PC-9 (cell line): ENCODE measurements at places on chromosomes 13 and 19. TPM values are rescaled to one million over a fixed set of nuclear protein-coding genes. Genes with fewer than 3 reads are reported as not detected.

The UPF3A gene
- 54.1 and 67.0 TPM in 2 replicates for total RNA-seq

The ZNF419 gene
- 12.9 and 15.2 TPM in 2 replicates for total RNA-seq

The TUBA3C gene
- total RNA-seq, result not detected in 2 replicates

The ZNF28 gene
- 18.3 and 29.5 TPM in 2 replicates for total RNA-seq

The SLC10A2 gene
- not detected in 2 replicates for total RNA-seq

The ZNF254 gene
- 11.6 and 12.5 TPM in 2 replicates for total RNA-seq

The WTIP gene
- total RNA-seq, result 0.50 and 0.63 TPM in 2 replicates

The DAND5 gene
- 0.20 and 0.28 TPM in 2 replicates for total RNA-seq

DNA sequence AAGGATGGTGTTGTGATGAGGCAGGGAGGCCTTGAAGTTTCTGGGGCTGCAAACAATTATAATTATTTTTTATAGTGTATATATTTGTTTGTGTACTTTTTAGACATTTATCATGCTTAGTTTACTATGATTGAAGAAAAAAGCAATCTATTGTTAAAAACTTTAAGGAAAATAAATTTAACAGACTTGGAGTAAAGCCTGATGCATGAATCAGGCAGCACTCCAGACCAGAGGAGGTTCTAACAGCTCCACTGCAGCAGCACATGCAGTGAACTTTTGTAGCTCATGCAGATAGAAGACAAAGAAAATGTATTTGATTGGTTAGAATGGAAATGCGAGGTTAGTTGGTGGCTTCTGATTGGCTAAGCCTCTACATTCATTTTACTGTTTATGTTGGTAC is 36.8 kb upstream of the PABPC3 start:
- no peak for DNase-seq
- H3K36me3 ChIP-seq, result no peaks in the 10 kb centered on the region
- H3K4me3 ChIP-seq, result no peak overlapping the region
- no peak overlapping the region for H3K27ac ChIP-seq
- H3K4me1 ChIP-seq, result no peaks in the 10 kb centered on the region

DNA sequence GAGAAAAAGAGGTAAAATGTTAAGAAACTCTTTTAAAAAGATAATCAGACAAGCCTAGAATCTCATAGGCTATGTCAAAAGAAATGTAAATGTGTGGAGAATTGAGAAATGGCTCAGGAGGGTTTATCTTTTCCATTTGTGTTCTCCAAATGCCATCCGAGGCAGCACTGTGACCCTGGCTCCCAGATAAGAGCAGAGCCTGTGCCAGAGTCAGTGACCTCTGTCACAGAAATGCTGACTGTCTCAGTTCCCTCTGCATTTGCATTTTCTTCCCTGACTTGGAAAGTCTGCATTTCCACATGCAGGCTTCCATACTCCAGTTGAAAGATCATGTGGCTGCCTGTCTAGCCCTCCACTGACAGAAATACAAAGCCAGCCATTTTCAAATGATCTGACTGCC is 42.0 kb downstream of the SERTM1 start:
- no peak for DNase-seq
- H3K27ac ChIP-seq, result no peak overlapping the region
- H3K4me3 ChIP-seq, result no peak overlapping the region
- no peaks in the 10 kb centered on the region for H3K36me3 ChIP-seq

DNA sequence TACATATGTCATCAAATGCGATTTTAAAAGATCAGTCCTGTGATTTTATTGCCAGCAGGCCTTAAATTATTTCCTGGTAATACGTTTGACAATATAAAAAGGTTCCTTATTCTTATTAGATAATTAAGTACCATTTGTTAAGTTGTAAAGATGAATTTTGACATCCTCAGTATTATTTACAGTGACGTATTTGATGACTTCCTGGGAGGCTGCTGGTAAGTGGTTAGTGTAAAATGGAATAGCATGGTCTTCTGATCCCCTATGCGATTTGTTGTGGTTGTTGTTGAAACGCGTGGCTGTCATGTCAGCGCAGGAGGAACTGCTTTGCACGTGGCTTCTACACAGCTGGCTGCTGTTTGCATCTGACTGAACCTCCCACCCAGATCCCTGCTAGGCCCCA is 99.7 kb downstream of the DCLK1 start:
- H3K27ac ChIP-seq, result no peak overlapping the region
- H3K4me1 ChIP-seq, result no peaks in the 10 kb centered on the region
- no peaks in the 10 kb centered on the region for H3K27me3 ChIP-seq
- H3K4me3 ChIP-seq, result no peak overlapping the region
- no peak for DNase-seq

GRCh38 chr13:29454931-29455481 is 140.5 kb downstream of the SLC7A1 start:
- peak; percentile 44 for DNase-seq
- no peak overlapping the region for H3K27ac ChIP-seq

DNA sequence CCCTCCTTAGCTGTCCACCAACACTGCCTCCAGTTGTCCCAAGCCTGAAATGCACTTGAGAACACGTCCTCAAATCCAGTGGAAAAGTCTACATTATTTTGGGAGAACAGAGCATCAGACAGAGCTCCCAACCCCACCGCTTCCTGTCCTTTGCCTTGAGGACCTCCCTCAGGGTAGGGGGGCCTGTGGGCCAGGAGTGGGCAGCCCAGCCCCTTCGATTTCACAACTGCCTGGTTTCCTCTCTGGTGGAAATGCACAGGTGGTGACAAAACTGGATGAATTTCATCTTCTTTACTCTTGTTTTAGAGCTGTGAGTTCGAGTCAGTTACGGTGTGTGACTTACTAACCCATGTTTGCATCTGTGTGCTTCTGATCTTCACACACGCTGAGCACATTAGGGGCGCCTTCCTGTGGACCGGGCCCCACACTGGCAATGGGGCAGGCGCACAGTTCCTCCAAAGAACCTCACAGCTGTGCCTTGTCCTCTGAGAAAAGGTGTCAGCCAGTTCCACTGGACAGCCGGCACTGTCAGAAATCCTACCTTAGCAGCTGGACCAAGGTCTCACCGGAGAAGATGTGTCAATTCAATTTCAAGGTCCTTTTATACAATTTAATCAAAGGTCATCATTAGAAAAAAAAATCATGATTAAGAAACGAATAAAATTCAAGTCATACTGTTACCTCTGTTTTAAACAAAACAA is 80.2 kb downstream of the IRS2 start:
- peak overlapping the region; percentile 89 for H3K27ac ChIP-seq
- no peaks in the 10 kb centered on the region for H3K36me3 ChIP-seq
- peak overlapping the region; percentile 25; the same call in 1 of the 2 replicates for H3K4me3 ChIP-seq
- DNase-seq, result no peak

DNA sequence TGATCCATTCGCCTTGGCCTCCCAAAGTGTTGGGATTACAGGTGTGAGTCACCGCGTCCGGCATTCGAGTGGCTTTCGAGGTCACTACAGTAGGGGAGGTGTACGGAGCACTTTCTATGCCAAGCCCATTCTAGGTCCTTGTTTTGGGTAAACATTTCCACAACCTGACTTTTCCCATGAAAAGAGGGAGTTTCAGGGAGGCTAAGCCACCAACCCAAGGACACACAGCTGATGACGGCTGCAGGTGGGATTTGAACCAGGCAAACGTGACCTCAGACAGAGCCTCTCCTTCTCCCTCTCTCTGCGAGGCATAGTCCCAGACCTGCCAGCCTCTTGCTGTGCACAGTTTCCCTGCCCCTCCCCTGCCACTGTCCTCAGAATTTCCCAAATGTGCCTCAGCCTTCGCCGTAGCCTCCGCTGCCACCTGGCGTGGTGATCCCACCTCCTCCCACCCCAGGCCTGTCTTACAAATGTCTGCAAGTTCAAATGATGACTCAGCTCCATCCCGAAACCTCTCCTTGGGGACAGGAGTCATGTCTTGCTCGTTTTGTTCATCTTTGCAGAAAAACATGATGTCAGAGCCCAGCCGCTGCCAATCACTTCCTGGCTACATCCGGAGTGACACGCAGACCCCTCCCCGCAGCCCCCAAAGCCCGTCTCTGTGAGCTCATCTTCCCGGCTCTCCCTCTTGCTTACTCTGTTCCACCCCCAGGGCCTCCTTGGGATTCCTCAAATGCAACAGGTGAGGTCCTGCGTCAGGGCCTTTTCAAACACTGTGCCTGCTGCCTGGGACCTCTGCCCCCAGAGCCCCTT is 6.6 kb upstream of the GADD45B start:
- H3K27ac ChIP-seq, result peak overlapping the region; percentile 86
- no peak overlapping the region for H3K4me3 ChIP-seq
- no peaks in the 10 kb centered on the region for H3K27me3 ChIP-seq
- DNase-seq, result peak; percentile 77
- no peaks in the 10 kb centered on the region for H3K36me3 ChIP-seq
- 0 out of 2 replicates have a peak, but pooled peaks cover 9% of the 10 kb centered on the region for H3K4me1 ChIP-seq

GRCh38 chr19:38773469-38774177 is at the start of gene LGALS7:
Gene LGALS7, minus strand, starts transcription at chr19:38773517. Its CDS starts 25 bp downstream, at chr19:38773492.
- H3K4me1 ChIP-seq, result no peaks in the 10 kb centered on the region
- H3K4me3 ChIP-seq, result no peak within 1 kb of the TSS
- H3K27me3 ChIP-seq, result no peaks in the 10 kb centered on the region
- no peak for DNase-seq
- no peaks in the 10 kb centered on the region for H3K36me3 ChIP-seq

GRCh38 chr13:50668049-50668448 is 175.4 kb downstream of the DLEU7 start:
- H3K4me3 ChIP-seq, result no peak overlapping the region
- no peak for DNase-seq
- H3K27ac ChIP-seq, result no peak overlapping the region

GRCh38 chr19:14021474-14021873 is 6.5 kb upstream of the RLN3 start:
- H3K4me3 ChIP-seq, result no peak overlapping the region
- peaks cover 33% of the 10 kb centered on the region for H3K4me1 ChIP-seq
- no peak overlapping the region for H3K27ac ChIP-seq
- H3K27me3 ChIP-seq, result no peaks in the 10 kb centered on the region

GRCh38 chr13:48731957-48732569 is 78.3 kb downstream of the CYSLTR2 start:
- H3K27me3 ChIP-seq, result no peaks in the 10 kb centered on the region
- H3K36me3 ChIP-seq, result no peaks in the 10 kb centered on the region

- no peaks in the 10 kb centered on the region for H3K36me3 ChIP-seq
- H3K4me3 ChIP-seq, result peak overlapping the region; percentile 79
- H3K27ac ChIP-seq, result peak overlapping the region; percentile 98
- peak; percentile 76 for DNase-seq
- H3K4me1 ChIP-seq, result peaks cover 38% of the 10 kb centered on the region
- H3K27me3 ChIP-seq, result no peaks in the 10 kb centered on the region
Measured at GRCh38 chr13:41060082-41060723, 1.1 kb upstream of the WBP4 start.

DNA sequence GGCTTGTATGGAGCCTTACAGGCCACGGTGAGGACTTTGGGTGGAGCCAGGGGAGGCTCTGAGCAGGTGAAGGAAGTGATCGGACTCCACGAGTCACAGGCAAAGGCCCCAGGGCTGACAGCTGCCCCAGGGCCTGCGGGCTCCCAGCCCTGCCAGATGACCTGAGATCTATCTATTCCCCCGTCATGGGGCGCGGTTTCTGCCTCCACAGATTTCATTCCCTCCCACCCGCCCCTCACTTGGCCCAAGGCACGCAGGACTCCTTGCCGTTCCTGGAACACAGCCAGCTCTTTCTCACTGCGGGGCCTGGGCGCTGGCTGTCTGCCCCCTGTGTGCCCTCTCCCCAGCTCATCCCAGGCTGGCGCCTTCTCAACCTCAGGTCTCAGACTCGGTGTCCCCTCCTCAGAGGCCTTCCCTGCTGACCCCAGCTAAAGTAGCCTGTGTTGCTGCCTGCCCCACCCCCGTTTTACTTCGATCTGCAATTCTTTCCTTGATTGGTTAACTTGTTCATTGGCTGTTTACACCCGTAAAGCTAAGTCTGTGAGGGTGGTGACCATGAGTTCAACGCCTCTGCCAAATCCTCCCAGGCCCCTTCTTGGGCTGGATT is 13.9 kb upstream of the PAK4 start:
- H3K4me3 ChIP-seq, result no peak overlapping the region
- no peaks in the 10 kb centered on the region for H3K27me3 ChIP-seq
- peaks cover 23% of the 10 kb centered on the region for H3K4me1 ChIP-seq
- H3K27ac ChIP-seq, result peak overlapping the region; percentile 88
- DNase-seq, result peak; percentile 76
- H3K36me3 ChIP-seq, result no peaks in the 10 kb centered on the region
